HS-27A (cell line): ENCODE measurements at places on chromosomes 1 and 21.

DNA sequence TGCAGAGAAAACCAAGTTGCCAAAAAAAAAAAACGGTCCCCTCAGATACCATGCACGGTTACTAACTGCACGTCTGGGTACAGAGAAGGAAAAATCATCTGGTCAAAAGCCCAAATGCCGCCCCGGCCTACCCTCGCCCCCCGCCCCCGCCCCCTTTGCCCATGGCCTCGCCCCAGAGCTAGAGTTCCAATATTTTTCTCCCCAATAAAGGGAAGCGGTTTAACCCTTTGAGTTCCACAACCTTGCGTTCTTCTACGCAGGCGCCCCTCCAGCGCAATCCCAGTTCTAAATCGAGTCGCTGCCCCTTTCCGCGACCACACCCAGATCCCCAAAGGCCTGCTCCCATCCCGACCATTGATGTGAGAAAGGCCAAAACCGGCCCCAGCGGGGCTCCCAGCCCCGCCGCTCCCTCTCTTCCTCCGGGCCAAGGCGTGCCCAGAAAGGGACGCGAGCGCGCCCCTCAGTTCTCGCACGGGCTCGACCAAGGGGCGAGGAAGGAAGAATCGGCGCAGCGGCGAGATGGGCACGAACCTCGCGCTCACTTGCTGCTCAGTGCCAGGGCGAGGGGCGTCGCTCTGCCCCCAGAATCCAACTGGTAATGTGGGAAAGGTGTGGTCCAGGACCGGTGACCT is 797 bp downstream of the WDR47 start:
- no peak for DNase-seq

DNA sequence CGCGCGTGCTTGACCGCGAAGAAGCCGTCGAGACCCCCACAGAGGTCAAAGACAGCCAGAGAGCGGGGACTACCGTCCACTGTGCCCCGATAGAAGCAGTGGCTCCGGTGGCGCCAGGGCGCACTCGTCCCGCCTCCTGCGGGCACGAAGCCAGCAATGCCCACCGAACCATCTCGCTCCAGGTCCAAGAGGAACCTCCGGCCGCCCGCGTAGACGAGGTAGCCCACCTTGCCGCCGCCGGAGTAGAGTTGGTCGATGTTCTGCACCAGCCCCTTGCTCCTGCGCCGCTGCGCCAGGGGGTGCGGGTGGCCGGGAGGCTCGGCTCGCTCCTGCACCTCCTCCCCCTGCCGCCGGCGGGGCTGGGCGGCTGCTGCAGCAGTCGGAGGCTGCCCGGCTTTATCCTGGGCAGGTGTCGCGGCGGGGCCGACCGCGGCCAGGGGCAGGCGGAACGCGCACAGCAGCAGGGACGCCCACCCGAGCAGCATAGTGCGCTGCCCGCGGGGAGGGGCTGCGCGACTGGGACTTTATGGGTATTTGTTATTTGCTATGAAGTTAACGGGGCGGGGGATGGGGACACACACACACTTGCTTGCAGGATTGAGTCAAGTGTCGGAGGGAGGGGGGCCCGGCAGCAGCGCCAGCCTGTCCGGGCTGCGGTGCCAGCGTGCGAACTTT is 844 bp downstream of the ADAMTS5 start:
- DNase-seq, result no peak

- DNase-seq, result no peak
Observed at GRCh38 chr1:12161324-12161661, 5.5 kb upstream of the TNFRSF1B start.

- no peak for DNase-seq
Observed at GRCh38 chr1:204507317-204508105, 8.7 kb upstream of the MDM4 start.

DNA sequence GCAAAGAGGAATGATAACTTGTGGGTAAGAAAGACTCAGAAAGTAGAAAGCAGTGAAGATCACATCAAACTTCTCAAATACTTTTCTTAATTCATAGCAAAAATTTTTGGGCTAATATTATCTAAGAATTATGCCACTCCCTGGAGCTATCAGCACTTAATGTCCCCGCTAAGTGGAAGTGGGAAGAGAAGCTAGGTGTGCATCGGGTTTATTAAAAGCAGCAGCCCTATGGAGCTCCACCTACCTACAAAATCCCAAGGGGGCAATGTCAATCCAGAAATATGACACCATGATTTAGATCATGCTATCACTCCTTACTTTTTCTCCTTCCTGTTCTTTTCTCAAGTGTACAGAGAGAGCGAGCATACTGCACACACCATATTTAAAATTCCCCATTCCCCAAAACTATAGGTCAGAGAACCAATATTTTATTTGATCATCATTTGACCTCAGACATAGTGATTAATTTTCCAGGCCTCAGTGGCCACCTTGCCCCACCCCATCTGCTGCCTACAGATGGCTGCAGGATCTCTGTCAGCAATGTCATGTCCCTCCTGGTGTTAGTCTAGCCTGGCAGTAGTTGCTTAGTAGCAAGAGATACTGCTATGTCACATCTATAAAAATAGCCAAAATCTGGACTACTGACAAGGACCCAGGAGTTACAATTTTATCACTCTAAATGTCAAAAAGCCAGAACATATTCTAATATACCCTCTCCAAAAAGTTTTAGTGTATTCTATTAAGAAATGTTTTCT is 66.6 kb downstream of the MAP3K21 start:
- no peak for DNase-seq

DNA sequence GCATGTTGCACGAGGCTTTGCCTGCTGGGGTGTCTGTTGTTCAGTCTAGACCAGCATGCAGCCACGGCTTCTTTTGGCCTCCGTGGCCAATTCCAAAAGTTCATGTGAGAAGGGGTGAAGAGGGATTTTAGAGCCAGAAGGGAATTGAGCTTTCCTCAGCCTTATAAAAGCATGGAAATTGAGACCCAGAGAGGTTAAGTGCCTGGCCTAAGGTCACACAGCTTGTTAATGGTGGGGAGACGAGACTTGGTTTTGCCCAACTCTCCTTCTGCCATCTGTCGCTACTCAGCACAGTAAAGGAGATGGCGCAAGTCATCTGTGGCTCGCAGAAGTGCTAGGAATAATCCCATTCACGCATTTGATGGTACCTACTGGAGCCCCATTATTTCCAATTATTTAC is 25.7 kb downstream of the ZBTB18 start:
- no peak for DNase-seq

- DNase-seq, result no peak
Observed at GRCh38 chr1:21659099-21659923, 9.8 kb downstream of the RAP1GAP start.

DNA sequence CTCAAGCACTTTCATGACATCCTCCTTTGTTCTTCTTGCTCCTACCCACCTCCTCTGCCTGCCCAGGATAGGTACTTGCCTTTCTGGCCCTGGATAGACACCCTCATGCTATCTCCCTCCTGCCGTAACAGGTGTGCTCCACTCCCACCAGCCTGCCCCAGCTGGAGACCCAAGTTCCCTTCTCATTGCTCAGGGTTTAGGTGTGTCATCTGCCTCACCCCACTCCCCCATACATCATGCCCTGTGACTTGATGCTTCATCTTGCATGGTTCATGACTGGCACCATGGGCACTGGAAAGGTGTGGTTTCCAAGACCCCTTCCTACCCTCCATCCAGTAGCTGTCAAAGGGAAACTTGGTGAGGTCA is 5.9 kb downstream of the RHEX start:
- DNase-seq, result no peak

GRCh38 chr1:95388031-95388430 is 154.0 kb downstream of the RWDD3 start:
- no peak for DNase-seq

DNA sequence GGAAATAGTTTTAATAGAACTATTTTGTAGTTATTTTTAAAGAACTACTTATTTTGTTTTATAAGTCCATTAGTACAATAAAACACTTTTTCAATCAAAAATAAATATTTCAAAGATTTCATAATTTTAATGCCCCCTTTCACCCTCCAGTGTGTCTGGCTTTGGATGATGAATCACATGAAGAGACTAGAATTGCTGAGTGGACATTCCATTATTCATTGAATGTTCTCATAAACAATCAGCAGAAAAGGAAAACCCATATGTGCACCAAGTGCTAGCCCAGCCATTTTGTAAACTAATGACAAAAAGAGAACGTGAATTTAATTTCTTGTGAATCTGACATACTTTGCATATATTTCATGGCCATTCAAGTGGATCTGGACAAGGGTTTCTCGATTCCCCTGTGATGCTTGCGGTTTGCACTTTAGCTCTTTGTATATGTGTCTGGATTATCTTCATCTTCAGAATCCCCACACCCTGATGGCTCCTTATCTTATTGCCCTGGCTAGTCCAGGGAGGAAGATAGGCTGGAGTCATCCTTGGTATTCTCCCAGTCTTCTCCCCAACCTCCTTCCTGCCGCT is 20.7 kb upstream of the CHIA start:
- no peak for DNase-seq

GRCh38 chr1:200627575-200628222 is 7.1 kb upstream of the KIF14 start:
- DNase-seq, result no peak

DNA sequence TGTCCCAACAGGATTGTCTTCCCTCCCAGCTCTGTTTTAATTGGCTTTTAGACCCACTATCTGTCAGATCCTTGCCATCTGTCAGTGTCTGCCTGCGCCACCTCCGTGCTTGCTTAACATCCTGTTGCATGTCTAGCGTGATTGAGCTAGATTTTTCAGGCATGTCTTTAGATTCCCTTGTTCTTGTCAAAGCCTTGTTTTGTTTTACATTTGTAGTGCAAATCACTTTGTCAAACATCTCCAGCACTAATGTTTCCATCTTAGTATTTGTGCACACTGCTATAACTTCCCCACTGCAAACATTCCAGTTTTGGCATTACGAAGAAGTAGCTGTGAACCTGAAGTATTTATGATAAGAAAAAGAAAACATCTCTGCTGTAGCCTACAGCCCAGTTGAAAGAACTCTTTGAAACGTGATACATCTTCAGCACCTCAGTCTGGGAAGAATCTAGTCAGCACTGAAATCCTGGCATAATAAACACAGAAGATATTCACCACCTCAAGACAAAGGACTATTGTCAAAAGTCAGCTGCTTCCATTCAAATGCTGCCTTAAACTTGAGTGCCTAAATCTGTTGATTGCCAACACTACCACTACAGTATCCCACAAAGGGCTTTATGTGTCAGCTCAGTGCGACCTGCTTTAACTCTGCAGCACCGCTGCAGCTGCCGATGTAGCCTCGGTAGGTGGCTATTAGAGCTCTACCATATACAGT is 105.0 kb downstream of the FNBP1L start:
- no peak for DNase-seq

GRCh38 chr1:156851779-156852417 is 7.0 kb downstream of the INSRR start:
- DNase-seq, result no peak

GRCh38 chr1:58769809-58770320 is 14.0 kb downstream of the JUN start:
- DNase-seq, result no peak

- DNase-seq, result no peak
Observed at GRCh38 chr21:43331962-43332828, 94.7 kb downstream of the SIK1 start.

DNA sequence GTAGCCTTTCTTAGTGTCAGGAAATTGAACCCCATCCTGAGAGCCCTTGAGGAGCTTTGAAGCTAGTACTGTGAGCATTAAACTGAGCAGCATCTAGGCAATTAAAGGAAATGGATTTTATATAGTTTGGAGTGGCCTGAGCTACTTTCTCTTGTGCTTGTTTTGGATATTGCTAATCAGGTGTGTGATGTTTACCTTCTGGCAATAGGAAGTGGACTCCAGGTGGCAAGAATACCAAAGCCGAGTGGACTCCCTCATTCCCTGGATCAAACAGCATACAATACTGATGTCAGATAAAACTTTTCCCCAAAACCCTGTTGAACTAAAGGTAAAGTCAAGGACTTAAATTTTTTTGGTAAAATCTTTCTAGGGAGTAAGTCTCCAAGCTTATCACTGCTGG is 79.4 kb downstream of the MACF1 start:
- DNase-seq, result no peak

- no peak for DNase-seq
Observed at GRCh38 chr21:21039624-21040170, 41.5 kb downstream of the NCAM2 start.

- no peak for DNase-seq
Observed at GRCh38 chr1:201414051-201414738, 7.3 kb downstream of the TNNI1 start.

DNA sequence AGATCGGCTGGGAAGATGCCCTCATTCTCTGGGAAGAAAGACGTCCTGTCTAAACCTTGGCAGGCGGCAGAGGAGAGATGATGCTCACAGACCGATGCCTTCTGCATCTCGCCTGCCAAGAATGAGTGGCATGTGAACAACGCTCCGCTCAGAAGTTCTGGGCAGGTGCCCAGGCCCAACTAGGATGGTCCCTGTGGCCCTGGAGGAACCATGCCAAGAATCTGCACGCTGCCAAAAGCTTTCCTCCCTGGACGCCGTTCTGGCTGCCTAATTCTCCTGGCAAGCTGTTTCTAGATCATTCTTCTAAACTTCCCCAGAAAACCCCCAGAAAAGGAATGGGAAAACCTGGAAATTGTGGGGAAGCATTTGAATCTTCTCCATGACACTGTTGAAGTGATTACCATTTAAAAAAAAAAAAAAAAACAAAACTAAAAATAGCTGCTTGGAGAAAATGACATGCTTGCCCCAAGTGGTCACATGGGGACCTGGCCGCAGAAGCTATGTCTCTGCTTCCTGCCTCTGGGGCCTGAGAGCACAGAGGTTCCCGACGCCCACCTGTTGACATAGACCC is 440.9 kb downstream of the PRDM2 start:
- peak; percentile 52 for DNase-seq

DNA sequence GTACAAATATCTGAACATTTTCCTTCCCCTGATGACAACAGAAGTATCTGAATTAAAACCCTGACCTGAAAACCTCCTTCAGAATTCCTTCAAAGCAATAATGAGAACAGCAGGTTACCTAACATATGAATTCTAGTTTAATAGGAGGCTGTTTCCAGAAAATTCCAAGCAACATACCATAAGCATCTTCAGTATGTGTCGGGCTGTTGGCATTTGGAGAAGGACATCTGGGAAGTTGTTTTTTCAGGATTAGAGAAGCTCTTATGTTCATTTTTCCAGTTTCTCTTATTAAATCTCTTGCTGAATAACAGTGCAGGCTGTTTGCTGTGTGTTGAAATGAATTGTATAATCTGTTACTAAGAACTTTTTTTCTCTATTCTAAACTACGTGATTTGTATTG is 101.5 kb downstream of the PLA2G4A start:
- DNase-seq, result no peak

- no peak for DNase-seq
Observed at GRCh38 chr1:220730486-220730885, 17.6 kb upstream of the MTARC2 start.

DNA sequence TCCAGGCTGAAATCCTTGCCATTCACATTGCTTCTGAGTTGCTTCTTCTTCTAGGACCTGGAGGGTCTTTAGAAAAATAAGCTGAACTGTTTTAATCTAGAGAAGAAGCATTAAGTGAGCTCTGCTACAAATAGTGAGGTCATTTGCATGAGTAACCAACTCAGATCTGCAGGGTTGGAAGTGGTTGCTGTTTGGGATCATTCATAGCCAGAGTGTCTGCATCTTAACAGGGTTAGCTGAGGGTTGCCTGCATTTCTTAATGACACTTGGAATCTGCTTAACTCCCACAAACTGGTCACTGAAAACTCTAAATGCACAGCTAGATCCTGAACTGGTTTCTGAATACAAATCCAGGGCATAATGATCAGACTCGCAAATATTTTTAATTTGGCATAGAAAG is 9.9 kb downstream of the CNIH3 start:
- DNase-seq, result no peak
